ENCODE measurements at places on chromosomes 16 and 17.

GRCh38 chr17:48439875-48440505, 10.0 kb upstream of the SKAP1 start:
- DNase-seq: peak; percentile 66

DNA sequence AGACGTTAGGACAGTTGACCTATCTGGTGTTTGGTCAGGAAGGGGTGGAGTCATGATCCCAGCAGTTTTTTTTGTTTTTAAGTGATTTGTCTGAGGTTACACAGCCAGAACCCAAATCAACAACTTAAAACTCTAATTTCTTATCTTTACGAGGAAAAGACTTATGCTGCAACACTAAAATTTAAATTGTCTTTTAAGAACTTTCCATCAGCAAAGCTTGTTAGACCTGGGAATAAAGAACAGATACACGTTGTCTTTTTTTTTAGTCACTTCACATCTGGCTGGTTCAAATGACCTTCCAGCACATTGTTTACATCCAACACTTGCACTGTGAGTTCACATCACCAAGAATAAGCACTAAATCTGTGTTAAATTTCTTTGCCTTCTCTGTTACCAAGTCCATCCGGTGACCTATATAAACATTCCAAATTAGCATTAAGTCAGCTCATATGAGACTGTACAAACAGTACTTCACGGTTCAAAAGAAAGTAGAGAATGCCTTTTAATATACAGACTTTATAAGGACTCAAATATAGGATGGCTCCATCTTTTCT, 115.0 kb downstream of the HS3ST2 start:
- DNase-seq: no peak

- no peak for DNase-seq
Observed at GRCh38 chr16:4328782-4329775, 13.2 kb downstream of the GLIS2 start.

DNA sequence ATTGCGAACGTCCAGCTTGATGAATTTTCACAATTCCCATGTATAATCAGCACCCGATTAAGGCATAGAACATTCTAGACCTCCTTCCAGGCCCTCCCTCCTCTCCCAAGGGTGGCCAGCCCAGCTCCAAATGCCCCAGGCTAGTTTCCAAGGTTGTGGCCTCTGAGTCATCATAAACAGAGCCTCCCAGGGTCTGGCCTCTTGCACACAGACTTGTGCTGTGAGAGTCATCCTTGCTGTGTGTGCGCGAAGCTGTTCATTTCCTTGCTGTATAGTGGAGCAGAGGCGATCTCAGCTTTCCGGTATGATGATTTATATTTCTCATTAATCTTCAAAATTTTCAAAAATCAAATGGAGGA, 20.5 kb upstream of the JPH3 start:
- DNase-seq: no peak

GRCh38 chr17:29698837-29699236, 76.1 kb upstream of the CORO6 start:
- no peak for DNase-seq

DNA sequence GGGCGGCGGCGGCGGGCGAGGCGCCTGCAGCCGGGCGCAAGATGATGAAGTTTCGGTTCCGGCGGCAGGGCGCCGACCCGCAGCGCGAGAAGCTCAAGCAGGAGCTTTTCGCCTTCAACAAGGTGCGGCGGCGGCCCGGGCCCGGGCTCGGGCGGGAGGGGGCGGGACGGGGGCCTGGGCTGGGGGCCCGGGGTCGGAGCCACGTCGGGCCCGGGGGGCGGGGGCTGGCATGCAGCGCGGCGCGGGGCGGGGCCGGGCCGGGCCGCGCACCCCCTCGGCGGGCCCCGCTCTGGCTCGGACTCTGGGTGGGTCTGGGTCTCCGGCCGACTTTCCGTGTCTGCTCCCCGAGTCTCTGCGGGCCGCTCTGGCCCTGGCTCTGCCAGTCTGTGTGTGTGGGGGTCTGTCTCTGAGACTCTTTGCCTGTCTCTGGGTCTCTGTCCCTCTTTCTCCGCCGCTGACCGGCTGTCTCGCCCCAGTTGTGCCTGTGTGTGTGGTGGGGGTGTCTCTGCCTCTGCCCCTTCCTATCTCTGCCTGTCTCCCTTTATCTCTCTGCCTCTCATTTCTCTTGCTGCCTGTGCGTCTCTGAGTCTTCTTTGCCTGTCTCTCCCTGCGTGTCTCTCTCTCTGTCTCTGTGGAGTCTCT, 328 bp downstream of the LLGL1 start:
- DNase-seq: no peak

DNA sequence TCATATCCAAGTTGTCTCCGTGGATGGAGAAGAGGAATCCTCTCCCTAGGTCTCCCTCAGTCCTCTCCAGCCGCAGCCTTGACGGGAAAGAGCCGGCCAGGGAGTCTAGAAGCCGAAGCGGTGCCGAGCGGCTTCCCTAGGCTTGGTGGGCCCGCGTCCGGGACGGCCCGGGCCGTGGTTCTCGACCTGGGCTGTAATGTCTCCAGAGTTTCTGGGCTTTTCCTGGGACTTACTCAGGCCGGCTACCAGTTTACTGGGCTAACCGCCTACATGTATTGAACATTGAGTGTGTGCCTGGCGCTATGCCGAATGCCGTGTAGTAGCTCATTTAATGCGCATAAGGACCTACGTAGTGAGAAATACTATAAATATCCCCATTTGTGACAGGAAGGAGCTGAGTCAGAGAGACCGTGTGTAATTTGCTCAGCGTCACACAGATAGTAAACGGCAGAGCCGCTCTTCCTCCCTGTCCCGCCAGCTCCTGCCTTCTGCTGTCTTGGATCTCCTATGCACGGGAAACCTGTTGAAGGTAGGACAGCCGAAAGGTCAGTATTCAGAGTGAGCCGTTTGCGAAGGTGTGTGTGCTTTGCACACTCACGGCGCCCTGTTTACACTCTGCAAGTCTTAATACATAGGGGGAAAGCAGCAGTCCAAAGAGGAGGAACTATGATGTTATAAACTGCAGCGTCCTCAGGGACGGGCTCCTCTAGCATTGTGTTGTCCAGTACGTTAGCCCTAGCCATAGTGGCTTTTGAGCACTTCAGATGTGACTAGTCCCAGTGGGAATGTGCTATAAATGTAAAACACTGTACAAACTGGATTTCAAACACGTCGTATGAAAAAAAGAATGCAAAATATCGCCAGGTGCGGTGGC, 723 bp upstream of the SPAG5 start:
- peak; percentile 45 for DNase-seq

GRCh38 chr16:52957199-52957598, 95.5 kb downstream of the CHD9NB start:
- no peak for DNase-seq

- DNase-seq: peak; percentile 43
Observed at GRCh38 chr17:82497483-82498405, 21.8 kb upstream of the FOXK2 start.

DNA sequence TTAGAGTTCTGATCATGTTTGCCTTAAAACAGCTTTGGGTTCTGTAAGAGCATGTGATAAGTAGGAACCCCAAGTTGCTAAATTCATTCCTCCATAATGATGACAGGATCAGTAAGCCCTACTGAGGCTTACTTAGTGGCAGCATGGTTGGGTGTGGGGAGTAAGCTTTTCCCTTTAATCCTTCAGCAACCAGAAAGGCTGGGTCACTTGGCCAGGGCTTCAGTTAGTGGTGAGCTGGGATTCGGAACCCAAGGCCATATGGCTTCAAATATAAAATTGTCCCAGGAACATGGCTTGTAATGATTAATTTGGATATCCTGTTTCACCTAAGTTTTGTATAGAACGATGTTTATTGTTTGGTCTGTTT, 850 bp downstream of the GINS3 start:
- no peak for DNase-seq

DNA sequence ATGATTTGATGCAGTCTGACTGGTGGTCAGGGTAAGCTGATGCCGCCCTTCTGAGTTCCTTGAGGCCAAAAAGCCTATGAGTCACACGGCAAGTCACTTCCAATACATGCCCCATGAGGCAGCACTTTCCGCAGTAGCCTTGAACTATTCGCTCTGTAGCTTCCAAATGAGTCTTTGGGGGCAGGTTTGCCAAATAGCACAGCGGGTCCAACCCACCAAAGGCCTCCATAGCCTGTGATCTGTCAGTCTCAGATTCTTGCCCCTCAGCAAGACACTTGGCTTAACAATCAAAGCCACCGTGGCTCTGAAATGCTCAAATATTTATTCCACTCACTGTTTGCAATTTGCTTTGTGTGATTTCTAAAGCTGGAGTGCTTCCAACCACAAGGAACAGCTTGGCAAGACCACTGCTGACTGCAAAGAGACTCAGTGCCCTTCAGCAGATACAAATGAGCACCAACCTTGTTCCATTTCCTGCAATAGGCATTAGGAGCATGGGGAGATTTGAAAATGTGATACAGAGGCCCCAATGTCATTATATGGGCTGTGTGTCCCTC, 45.4 kb downstream of the CLEC19A start:
- no peak for DNase-seq

DNA sequence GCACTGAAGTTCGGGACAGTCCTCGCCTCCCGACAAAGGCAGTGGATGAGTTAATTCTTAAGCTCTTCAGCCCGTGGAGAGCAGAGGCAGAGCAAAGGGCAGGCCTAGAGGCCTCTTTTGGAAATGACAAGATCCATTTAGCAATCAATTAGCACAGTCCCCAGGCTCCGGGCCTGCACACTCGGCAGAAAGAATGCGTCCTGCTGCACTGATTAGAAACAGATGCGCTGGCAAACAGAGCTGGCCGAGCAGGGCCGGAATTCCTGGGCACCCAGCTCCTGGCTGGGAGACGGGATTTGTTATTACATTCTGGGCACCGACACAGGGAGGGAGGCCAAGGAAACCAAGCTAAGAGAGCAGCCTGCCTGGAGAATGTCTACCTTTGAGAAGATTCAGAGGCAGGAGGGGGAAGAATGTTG, 162.9 kb downstream of the COPRS start:
- DNase-seq: no peak

DNA sequence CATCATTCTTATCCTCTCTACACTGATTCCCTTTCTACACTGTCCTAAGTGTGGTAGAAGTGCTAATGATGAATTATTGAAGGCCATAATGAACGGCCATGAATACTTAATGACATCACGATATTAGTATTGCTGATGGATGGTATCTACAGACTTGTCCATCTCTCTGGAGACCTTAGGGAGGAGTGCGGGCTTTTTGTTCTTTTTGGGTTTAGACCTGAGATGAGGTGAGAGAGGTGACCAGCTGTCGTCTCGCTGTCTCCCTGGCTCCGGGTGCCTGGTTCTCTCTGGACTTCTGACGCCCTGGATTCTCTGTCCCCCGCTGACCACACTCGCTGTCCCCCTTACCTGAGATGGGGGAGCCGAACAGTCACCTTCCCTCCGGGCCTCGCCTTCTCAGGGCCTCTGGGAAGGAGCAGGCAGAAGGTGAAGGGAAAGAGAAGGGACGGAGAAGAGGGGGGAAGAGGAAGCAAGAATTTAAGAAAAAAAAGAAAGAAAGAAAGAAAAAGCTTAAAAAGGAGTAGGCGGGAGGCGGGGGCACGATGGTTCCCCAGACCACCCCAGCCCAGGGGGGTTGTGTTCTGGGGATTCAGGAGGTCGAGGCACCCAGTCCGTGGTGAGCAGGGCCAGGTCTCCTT, 17.1 kb downstream of the SGCA start:
- DNase-seq: no peak

- DNase-seq: no peak
Observed at GRCh38 chr17:2692781-2693135, 18.8 kb downstream of the CLUH start.

DNA sequence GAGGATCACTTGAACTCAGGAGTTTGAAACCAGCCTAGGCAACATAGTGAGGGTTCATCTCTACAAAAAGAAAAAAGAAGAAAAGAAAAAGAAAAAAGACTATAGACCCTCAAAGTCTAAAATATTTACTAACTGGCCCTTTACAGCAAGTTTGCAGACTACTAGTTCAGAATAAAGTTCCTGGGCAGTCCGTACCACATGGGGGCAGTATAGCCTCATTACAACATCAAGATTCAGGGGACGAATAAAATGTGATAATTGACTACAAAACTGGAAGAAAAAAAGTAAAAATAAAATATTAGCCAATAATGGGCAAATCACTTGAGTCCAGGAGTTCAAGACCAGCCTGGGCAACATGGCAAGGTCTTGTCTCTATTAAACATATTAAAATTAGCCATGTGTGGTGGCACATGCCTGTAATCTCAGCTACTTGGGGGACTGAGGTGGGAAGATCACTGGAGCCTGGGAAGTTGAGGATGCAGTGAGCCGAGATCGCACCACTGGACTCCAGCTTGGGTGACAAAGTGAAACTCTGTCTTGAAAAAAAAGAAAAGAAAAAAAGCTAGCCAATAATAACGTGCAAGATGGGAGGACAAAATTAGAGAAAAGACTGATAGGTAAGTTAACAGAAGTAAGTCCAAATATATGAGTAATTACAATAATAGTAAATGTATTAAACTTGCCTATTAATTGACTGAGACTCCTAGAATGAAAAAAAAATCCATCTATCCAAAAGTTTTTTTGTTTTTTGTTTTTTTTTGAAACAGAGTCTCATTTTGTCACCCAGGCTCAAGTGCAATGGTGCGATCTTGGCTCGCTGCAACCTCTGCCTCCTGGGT, 129.4 kb upstream of the SEC14L1 start:
- no peak for DNase-seq

DNA sequence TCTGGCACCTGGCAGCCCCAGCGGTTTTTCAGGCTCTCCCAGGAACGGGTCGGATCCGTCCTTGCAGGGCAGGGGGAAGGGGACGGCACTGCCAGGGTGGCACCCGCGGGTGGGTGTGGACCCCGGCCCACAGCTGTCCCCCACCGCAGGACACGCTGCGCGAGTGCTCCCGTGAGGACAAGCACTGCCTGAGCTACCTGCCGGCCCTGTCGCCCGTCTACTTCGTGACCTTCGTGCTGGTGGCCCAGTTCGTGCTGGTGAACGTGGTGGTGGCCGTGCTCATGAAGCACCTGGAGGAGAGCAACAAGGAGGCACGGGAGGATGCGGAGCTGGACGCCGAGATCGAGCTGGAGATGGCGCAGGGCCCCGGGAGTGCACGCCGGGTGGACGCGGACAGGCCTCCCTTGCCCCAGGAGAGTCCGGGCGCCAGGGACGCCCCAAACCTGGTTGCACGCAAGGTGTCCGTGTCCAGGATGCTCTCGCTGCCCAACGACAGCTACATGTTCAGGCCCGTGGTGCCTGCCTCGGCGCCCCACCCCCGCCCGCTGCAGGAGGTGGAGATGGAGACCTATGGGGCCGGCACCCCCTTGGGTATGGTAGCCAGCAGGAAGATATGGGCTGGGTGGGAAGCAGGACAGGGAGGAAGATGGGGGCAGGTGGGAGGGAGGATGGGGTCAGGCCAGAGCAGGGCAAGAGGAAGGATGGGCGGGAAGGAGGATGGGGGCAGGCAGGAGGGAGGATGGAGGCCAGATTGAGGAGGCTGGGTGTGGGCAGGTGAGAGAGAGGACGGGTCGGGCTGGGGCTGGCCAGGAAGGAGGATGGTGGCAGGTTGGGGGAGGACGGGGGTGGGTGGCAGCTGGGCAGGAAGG, 6.8 kb downstream of the TPSG1 start:
- no peak for DNase-seq

All from T-helper 22 cell (primary cell).